ENCODE measurements at places on chromosomes 5 and 9.

GRCh38 chr5:52051759-52052158, 668.5 kb downstream of the ISL1 start:
- no peak for DNase-seq

DNA sequence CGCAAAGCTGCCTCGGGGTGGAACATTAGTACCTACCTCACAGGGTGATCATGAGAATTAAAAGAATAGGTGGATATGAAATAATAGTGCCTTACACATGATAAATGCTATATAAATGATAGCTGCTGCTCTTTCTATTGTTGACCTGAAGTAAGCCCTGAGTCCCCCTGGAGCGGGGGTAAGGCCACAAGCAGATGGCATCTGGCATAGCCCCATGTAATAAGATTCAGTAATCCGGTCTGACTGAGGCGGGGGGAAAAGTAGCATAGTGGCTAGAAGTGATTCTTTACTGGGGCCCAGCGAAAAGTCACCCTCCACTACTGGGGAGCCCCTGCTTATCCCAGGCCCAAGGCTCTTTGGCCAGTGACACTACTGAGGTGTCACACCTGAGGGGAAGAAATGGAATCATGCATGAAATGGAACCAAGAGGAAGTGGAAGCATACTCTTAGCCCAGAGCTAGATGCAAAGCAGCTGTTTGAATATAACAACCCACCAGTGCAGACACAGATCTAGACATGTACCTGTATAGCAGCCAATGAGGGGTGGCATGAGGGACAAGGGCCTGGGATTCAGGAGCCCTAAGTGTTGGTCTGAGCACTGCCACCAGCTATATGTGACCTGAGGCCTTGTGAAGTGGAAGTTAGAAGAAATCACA, 16.1 kb upstream of the FGFR4 start:
- no peak for DNase-seq

DNA sequence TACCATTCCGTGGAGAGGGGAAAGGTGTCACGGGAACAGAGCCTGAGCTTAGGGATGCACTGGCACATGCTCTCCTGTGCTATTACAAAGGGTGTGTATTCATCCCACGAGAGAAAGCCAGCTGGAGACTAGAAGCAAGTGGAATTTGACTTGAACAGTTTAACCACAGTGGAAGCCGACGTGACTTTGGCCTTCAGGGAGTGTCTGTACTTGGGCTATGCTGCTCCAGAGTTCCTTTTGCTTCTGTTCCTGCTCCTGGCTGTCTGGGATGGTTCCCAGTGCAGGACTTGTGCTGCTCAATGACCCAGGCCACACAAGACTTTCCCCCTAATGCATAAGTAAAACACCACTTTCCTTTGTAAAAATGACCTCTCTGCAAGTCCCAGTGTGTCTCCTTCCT, 7.9 kb upstream of the NFIL3 start:
- DNase-seq, result no peak

DNA sequence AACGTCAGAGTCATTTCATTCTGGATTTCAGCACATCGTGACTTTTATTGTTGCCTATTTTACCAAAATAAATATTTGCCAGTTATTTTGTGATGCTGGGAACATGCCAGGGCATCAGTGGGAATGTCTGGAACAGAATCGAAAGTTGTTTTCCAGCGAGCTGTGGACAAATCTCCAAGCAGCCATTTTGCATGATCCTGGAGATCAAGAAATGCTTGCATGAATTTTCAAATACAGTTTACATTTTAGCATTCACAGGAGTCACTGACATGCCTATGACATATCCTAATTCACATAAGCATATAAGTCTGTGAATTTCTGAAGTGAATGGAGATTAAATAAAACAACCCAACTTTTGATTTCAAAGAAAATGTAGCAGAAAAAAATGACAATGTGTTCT, 119.4 kb downstream of the VCAN start:
- DNase-seq, result no peak

All from HS-5 (cell line).